ENCODE measurements at places on chromosomes 11 and 22.

GRCh38 chr11:29159552-29160465, 857.0 kb downstream of the KCNA4 start:
- DNase-seq: no peak

GRCh38 chr11:61174273-61174672, 13.0 kb upstream of the VPS37C start:
- DNase-seq: no peak

- DNase-seq: no peak
These were observed 1081.6 kb downstream of the BRD1 start for GRCh38 chr22:48745842-48746788.

GRCh38 chr22:47420211-47420610, 657.8 kb downstream of the TBC1D22A start:
- DNase-seq: no peak

DNA sequence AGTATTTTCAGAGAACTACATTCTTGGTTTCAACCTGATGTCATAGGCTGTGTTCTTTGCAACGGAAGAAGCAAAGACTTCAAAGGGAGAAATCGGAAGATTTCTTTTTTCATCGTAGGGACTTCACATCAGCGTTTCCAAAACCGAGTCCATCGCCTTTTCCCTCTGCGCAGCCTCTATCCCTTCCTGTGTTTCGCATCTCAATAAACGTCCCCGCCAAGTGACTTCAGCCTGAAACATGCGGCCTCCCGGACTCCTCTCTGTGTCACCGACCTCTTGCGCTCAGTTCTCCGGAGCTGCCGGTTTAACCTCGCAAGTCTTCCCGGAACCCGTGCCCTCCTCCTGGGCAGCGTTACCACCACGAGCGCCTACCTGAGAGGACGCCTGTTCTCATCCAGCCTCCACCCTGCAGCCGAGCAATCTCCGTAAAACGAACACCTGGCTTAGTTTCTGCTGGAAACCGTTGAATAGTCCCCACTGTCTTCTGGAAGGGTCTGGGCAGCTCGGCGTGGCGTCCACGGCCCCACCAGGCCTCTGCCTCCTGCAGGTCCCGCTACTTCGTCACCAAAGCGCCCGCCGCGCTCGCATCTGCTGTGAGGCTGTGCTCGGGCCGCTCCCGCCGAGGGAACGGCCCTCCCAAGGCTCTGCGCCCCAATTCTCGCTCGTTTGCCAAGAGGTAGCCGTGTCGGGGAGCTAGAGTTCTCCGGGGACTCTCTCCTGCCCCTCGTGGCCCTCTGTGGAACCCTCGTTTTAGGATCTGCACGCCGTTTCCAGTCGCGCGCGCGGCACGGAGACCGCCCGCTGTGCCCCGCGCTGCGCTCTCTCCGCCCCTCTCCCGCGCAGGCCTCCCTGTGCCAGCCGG, at the start of gene GLB1L3:
TSS of gene GLB1L3 (plus strand) at position 846 of the 862 bp plus-strand sequence. CDS start 362 bp downstream, outside the sequence.
- DNase-seq: peak; percentile 30

- DNase-seq: no peak
These were observed 57.4 kb downstream of the AHNAK start for GRCh38 chr11:62489204-62489603.

DNA sequence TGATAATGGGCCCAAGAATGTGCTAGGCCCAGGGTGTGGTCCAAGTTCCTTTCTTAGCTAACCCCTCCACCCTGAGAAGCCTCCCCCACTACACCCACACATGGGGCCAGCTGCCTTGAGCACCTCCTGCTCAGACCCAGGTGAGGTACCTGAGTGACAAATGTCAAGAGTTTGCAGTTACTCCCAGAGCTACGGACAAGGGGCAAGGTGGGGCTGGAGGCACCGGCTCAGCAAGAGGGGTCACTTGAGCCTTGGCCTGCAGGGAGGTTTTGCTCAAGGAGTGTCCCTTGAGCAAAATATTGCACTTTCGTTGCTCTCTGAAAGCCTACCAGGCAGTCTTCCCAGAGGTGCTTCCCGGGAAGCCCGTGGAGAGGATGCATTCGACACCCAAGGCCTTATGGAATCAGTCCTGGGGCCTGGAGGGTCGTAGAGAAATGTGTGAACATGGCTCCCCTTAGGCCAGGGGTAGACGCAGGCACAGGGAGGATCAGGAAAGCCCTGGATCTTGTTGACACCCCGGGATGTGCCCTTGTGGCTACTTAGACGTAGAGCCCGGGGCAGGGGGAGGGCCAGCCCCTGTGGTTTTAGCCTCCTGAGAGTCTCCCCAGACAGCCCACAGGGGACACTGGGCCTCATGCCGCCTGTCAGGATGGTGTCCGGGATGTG, 114.2 kb downstream of the KCNQ1 start:
- DNase-seq: no peak

DNA sequence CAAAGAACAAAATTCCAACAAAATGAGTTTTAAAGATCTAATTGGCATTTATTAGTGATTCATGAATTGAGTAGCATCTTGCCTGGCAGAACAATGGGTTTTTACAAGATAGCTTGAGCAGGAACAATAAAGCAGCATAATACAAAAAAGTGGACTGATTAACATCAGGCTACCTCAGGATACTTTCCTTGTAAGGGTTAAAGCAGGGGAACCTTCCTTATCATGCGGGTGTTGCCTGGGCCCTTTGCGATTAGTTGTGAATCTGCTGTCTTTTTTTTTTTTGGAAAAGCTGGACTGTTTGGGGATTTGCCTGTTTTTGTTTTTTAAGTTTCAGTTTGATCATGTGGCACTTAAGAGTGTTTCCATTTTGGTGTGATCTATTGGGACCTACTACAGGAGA, 37.5 kb downstream of the EXPH5 start:
- DNase-seq: no peak

GRCh38 chr22:45510376-45511232, 7.9 kb downstream of the FBLN1 start:
- no peak for DNase-seq

- no peak for DNase-seq
These were observed 231.7 kb downstream of the CTTN start for GRCh38 chr11:70630068-70630467.

GRCh38 chr22:37854946-37855345, 5.7 kb downstream of the EIF3L start:
- no peak for DNase-seq

DNA sequence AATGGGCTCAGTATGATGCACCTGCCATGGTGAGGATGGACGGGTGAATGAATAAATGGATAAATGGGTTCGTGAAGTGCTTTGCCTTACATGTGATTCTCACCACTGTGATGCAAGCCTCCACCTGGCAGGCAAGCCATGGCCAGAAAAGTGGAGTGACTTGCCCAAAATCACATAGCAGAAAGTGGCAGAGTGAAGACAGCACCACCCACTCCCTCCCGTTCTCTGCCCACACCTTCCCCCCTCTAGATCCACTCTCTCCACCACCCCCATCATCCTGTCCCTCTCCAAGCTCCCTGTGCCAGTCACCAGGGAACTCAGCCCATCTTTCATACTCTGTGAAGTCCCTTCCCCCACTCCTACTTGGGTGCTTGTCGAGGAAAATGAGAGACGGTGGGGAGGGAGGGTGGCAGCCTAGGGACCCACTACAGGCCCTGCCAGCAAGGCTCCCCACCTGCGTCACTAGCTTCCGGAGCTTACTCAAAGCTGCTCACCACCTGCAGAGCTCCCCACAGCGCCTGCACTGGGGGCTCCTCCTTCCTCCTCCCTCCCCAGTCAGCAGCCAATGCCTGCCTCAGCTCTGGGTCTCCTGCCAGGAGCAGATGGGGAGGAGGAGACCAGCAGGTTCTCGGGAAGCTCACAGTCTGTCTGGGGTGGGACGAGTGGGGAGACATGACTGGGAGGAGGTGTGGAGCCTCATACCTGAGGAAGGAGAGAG, 82.3 kb downstream of the PDE2A start:
- DNase-seq: no peak

GRCh38 chr11:33640730-33641371, 59.8 kb downstream of the C11orf91 start:
- no peak for DNase-seq

GRCh38 chr22:38618682-38619081, 37.5 kb downstream of the FAM227A start:
- DNase-seq: no peak

DNA sequence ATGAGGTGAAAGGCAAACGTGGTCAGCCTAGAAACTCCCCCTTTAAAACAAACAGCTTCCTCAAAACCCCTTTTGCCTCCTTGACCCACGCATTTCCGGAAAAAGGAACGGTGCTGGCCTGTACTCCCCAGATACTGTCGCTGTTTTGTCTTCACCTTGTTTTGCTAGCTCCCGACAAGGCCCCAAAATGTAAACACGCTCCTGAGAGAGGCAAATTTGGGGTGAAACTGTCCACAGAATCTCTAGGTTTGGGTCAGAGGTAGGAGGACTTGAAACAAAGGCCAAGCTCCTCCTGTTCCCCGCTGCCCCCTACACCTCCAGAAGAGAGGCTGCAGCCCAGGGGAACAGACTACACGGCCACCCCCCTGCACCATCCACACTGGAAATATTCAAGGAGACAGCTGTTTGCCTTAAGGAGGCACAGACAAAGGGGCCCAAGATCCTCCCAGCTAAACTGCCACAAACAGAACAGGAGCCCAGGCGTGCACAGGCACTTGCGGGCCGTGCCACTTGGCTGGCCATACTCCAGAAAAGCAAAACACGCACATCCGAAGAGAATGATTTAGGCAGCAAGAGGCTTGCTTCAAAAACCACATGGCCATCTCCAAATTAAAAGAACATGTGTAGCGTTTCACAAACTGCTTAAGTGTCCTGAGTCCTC, 160.5 kb upstream of the GRK3 start:
- no peak for DNase-seq

- DNase-seq: no peak
These were observed 186.1 kb downstream of the MYO18B start for GRCh38 chr22:25928038-25928437.

- no peak for DNase-seq
These were observed 1.0 kb upstream of the FNBP4 start for GRCh38 chr11:47768101-47768612.

GRCh38 chr11:70503468-70504221, 105.3 kb downstream of the CTTN start:
- no peak for DNase-seq

DNA sequence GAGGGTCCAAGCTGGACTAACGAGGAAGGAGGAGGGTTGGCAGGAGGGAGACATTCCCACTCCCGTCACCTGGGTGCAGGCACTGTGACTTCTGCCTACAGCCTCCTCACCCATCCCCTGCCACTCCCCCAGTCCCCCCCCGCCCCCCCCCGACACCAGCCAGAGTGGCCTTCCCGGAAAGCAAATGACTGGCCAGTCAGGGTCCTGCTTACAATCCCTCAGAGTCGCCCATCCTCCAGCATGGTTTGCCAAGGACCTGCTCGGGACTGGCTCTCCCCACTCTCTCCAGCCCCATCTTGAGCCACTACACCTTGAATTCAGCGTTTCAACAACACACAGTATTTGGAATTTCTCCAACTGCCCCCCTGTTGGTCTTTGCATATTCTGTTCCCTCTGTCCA, 59.6 kb downstream of the THAP12 start:
- no peak for DNase-seq
